Stimulated activated CD4-positive, alpha-beta T cell treated with anti-CD3 and anti-CD28 coated beads, Interleukin-1b, Interleukin-23, amount 100 ng/mL, for 1 hour (primary cell): ENCODE measurements at places on chromosomes 11 and 22.

- DNase-seq = no peak
Observed at GRCh38 chr22:42229455-42230149, 40.9 kb downstream of the TCF20 start.

DNA sequence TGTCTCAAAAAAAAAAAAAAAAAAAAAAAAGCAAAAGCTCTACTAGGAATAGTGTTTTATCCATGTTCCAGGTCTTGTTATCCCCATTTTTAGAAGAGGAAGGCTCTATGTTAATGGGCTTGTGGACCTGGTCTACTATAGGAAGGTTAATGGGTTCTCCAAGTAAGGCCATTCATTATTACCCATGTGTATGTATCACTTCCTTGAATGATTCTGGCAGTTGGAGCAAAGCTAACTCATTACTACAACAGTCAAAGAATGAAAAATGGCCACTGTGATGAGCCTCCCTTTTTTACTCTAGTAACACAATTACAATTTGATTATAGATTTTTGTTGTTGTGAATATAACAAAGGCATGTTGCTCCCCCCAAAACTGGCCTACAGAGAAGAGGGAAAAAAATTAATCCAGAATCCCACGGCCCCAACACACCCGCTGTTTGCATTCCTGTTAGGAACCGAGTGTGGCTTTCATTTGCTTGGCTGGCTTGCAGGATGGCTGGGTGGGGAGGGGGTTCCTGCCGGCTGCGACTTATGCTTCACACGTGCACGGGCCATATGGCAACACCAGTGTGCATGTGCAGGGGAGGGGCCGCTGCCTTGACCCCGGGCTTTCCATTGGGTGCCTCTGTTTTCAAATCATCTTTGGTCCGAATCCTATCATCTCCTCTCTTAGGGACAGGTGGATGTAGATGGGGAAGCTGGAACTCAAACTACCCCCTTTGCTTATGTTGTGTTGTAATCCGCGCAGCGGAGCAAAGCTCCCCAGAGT lies 148.8 kb downstream of the HIPK3 start:
- DNase-seq = no peak

DNA sequence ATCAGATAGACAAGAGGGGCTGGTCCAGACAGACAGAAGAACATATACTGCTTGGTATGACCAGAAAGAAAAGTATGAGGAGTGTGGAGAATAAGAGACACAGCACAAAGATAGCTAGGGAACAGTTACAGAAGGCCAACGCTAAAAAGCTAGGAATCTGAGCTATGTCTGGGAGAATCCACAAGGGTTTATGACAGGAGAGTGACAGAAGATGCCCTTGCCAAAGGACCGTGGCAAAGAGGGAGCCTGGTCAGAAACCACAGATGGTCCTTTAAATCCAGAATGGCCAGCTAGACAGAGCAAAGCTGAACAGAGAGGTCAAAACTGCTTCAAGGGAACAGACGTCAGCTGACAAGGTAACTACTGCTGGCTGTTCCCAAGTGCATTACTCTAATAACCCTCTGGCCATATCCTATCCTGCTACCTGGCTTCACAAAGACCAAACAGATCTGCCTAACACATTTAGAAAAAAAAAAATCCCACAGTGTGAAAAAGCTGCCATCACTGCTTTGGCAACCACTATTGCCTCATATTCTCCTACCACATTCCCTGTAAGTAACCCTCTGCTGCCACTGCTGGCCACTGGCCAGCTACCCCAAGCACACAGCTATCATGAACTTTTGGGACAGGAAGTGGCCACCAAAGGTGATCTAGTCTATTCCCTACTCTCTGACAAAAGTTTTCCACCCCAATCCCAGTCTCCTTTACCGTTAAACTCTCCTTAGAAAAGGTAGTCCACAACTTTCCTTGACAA lies 7.3 kb downstream of the SERGEF start:
- no peak for DNase-seq

- no peak for DNase-seq
Observed at GRCh38 chr11:71338801-71339395, 86.5 kb upstream of the SHANK2 start.

DNA sequence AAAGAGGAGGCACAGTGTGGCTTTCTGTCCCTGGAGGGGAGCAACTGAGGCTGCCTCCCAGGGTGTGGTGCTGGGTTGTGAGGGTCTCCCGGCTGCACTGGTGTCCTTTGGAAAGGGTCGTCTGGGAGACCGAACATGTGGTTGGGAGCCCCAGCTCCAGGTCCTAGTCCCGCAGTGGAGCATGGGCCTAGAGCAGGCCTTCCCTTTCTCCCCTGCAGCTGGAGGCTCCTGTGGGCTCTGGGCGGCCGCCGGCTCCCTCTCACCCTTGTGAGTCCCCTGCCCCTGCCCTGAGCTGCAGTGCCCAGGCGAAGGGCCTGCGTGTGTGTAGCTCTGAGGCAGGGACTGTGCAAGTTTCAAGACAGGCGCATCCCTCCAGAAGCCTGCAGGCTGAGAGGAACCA lies 1492.7 kb downstream of the BRD1 start:
- no peak for DNase-seq
